ENCODE measurements at places on chromosomes 5 and 9.

- peak; percentile 54 for DNase-seq
These were observed 51.2 kb downstream of the RALGPS1 start for GRCh38 chr9:126965541-126966428.

DNA sequence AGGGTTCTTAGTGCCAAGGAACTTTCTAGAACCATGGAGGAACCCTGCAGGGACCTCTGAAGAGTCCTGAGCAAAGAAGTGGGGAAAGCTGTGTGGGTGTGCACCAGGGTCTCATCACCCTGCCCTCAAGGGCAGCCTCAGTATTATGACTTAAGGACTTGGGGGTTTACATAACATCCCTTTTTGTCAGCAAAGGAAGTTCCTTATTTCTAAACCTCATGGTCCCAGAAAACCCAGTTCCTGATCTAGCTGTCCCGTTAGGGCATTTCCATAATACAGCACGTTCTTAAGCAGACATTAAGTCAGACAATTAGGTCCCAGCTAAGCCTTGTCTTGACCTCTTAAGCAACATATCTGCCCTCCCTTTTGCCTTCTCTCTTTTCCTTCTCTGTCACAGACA, 57.3 kb downstream of the DAPK1 start:
- no peak for DNase-seq

DNA sequence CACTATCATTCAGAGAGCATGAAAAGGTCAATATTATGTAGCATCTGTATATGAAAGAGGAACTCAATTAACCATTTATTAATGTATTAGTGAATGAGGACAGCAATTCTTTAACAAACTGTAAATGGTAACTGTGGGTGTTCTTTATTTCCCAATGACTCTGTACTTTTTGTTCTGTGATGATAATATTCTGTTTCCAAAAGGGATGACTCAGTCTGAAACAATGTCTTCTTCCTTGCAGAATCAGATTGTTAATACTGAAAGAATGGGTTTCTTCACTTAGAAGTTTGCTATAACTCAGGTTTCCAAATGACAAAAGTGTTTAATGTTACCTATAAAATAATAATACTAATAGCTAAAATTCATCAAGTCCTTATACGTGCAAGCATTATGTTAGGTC, 1518.7 kb upstream of the WWC1 start:
- peak; percentile 85 for DNase-seq

DNA sequence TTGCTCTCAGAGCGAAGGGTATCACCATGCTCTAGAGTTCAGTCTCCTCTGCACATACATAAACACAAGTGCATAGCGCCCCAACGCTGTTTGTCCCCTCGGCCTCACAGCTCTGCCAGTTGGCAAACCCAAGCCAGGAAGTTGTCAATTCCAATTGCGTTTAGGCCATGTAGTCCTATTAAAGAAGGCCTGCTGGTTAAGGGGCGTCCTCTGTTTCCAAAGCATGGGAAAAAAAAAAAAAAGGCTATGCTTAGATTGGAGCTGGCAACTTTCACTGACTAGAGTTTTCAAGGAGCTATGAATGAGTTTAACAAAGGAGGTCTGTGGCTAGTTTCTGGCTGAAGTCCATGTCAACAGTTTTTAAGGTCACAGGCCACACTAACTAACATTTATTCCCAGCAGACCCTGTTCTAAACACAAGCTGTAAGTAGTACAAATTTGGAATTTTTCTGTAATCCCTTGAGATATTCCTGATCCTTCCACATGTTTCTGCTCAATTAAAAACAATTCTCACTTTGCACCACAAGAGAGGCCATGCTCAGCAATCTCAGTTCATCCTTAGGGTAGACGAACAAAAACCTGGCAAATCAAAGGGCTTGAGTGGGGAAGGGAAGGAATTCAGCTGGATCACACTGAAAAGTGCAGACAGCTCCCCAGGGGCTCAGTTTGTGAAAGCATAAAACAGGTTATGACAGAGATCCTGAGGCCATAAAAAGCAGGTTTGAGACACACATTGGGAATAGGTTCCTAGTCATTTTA, 187.7 kb downstream of the DENND1A start:
- DNase-seq: peak; percentile 38

DNA sequence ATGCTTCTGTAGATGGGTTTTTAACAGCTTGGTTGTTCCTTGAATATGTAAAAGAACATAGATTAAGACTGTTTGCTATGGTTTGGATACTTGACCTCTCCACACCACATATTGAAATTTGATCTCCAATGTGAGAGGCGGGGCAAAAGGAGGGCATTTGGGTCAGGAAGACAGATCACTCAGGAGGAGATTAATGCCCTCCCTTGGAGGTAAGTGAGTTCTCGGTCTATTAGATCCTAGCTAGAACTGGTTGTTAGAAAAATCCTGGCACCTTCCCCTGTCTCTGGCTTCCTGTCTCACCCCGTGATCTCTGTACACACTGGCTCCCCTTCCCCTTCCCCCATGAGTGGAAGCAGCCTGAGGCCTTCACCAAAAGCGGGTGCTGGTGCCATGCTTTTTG, 281.1 kb upstream of the ANKRD55 start:
- DNase-seq: peak; percentile 10

- DNase-seq: peak; percentile 84
These were observed 145.6 kb downstream of the CNTLN start for GRCh38 chr9:17280350-17281012.

DNA sequence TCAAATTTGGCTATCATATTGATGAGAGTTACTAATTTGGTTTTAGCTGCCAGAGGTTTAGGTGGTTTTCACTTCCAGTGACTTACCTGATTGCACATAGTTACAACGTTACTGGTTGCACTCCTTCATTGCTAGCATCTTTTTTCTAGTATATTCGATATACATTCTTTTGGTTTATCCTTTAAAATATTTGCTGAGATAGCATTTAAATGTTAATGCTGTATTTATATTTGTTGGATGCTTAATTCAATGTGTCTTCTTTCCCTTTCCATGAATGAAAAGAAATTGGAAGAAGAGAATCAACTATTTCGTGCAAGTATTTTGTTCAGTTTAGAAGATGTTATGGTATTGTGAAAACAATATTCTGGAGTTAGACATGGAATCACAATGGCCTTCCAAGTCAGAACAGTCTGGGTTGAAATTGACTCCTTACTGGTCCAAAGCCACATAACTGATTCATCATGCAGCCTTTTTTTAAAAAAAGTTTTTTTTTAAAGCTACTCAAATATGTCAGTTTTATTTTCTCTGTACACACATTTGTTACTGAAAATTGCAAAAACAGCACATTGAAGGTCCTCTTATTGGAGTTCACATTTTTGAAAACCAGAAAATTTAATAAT, 2.2 kb downstream of the SPIN1 start:
- peak; percentile 38 for DNase-seq

DNA sequence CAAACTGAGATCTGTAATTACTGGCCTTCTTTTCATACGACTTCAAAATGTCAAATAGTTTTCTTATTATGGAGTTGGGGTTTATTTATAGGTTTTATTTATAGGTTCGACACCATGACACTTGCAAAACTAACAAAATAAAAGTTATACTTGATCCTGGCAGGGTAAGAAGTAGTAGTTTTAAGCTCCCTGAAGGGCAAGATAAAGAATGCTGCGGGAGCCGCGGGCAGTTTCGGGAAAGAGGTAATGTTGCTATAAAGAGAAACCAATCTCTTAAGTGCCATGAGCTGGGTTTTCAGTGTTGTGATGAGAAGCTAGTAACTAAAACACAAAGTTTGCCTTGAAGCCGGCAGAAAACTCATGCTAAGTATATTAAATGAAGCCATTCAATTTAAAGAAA, 24.8 kb downstream of the PTPN3 start:
- no peak for DNase-seq

GRCh38 chr9:94973451-94973941, 247.0 kb downstream of the AOPEP start:
- peak; percentile 81 for DNase-seq

DNA sequence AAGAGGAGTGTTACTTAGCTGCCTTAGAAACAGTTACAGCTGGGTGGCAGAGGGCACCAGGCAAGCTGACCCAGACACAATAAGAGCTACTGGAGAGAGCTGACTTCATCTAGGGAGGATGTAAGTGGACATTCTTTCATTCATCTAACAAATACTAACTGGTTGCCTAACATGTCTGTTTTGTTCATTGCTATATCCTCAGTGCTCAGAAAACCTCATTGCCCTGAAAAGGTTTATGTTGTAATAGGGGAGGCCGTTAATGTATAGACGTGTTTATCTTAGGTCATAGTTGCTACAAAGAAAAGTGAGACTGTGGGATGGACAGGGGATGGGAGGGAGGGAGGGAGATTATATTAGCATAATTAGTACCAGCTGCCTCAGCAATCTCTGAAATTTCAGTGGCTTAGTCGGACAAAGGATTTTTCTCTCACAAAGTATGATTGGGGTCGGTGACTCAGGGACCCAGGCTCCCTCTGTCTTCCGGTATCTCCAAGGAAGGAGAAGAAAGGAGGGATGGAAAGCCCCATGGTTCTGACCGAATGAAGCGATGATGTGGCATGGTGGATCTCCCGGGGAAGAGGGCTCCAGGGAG, 2.6 kb upstream of the SNX18 start:
- peak; percentile 84 for DNase-seq

GRCh38 chr5:144794922-144795321, 624.2 kb downstream of the KCTD16 start:
- peak; percentile 32 for DNase-seq

DNA sequence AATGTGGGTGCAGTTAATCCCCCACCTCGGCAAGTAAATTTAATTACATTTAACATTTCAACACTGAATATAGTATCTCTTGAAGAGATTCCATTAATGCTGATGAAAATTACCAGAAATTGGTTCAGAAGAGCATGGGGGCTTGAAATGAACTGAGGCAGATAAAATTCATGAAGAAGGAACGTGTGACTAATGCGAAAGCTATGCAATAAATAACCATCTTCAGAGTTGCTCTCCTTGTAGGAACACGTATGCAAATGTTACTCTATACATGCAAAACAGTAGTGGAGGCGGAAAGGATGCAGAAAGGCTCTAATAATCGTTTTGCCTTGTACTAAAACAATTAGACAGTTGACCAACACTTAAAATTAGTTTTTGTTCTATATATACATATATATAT, 320.2 kb downstream of the CTNND2 start:
- peak; percentile 3 for DNase-seq

DNA sequence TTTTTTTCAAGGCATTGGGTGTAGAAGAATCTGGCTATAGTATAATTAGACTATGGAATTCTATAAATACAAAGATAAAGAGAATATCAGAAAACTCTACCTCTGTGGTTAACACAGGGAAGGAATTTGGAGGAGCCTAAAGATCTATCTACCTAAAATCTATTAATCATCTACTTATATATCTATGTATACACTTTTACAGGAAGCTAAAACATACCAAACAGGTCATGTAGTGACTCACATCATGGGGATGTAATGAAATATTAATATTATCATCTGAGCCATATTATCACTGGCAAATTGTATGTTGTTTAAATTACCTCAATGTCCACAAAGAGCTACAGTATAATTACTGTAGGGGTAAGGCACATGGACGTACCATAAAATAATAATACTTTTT, 1748.2 kb downstream of the EFNA5 start:
- no peak for DNase-seq

DNA sequence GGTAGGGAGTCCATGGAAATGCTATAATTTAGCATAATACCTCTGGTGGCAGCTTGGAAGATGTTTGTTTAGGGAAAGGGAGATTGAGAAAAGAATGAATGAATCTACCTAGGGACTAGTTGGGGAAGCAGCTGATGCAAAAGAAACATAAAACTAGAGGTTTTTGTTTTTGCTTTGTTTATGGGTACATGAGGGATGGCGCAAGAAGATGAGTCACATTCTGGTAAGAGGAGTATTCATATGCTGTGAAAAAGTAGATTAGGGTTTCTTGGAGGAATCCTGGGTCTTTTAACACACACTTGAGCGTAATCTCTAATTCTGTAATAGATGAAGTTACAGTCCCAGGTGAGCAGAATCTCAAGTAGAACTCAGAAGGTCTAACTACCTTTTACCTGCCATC, 17.1 kb downstream of the C9orf43 start:
- DNase-seq: peak; percentile 76

DNA sequence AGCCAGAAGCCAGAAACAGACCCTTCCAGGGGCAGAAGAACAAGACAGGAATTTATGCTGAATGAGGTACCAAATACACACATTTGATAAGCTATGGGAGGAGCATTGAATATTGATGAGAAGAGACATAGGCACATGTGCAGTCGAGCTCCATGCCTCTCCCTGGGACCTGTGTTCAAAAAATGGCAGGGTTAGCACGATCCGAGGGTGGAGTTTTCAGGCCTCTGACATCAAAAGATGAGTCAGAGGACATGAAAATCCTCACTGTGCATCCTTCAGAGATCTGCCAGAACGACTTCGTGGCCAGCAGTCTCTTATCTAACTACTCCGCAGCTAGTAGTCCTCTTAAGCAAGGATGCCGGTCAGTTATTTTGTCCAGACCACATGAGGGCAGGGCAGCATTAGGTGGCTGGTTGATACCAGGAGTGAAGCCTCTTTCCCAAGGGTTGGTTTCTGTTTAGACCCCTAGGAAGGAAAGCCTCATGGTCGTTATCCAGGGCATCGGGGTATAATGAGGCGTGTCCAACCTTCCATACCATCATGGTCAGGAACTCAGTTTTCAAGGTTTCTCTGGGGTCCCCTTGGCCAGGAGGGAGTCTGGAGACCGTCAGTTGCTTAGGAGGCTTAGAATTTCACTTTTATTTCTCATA, 11.6 kb upstream of the CMBL start:
- DNase-seq: peak; percentile 83

- no peak for DNase-seq
These were observed 40.5 kb downstream of the IRX4 start for GRCh38 chr5:1842004-1842819.

GRCh38 chr5:75716715-75717081, 539 bp downstream of the POC5 start:
- DNase-seq: no peak

GRCh38 chr5:111345731-111346130, 121.5 kb downstream of the CAMK4 start:
- DNase-seq: peak; percentile 6

GRCh38 chr5:1003296-1003937, 5.2 kb upstream of the NKD2 start:
- peak; percentile 57 for DNase-seq

DNA sequence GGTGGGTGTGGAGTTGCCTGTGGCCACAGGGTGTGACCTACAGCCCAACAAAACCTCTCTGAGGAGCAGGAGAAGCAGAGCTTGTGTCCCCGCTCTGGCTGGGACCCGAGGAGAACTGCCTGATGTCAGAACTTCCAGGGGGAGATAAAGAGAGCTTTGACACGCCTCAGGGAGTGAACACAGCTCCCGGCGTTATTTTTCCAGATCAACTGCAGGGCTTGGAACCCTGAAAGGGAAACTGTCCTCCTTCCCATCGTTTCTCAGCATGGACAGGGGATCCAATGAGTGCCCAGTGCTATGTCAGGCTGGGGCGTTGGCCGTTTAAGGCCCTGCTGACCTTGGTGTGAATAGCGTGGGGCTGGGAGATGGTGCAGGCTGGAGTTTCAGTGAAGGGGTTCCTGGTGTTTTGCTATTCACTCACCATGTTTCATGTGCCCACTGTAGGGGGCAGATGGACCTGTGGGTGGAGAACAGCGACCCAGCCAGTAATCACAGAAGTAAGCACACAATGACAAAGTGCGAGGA, 22.0 kb downstream of the GADD45G start:
- no peak for DNase-seq
